ENCODE measurements at places on chromosomes 11 and 22. TPM values are rescaled to one million over a fixed set of nuclear protein-coding genes. Genes with fewer than 3 reads are reported as not detected.

RIMBP3C gene
- total RNA-seq: 0.18 TPM

MMP12 gene
- total RNA-seq: not detected

SLC15A3 gene
- total RNA-seq: 16.0 TPM

WBP2NL gene
- not detected for total RNA-seq

CHRNA10 gene
- total RNA-seq: 0.97 TPM

GGTLC3 gene
- not detected for total RNA-seq

CALCA gene
- total RNA-seq: not detected

TRIM6 gene
- total RNA-seq: 0.72 TPM

POU2F3 gene
- not detected for total RNA-seq

SLC25A45 gene
- 2.0 TPM for total RNA-seq

BTBD18 gene
- total RNA-seq: not detected

GGT5 gene
- total RNA-seq: 173 TPM

OR2AT4 gene
- not detected for total RNA-seq

SREBF2 gene
- total RNA-seq: 36.5 TPM

OR51B4 gene
- total RNA-seq: not detected
